ENCODE measurements at places on chromosomes 1 and 21. TPM values are rescaled to one million over a fixed set of nuclear protein-coding genes. Genes with fewer than 3 reads are reported as not detected.

- DNase-seq, result no peak
Measured at GRCh38 chr1:223717695-223718363, 5.5 kb downstream of the CAPN2 start.

GRCh38 chr1:199857516-199857915 lies 170.0 kb upstream of the NR5A2 start:
- no peak for DNase-seq

LCA5L gene
- total RNA-seq, result 1.0 TPM

DNA sequence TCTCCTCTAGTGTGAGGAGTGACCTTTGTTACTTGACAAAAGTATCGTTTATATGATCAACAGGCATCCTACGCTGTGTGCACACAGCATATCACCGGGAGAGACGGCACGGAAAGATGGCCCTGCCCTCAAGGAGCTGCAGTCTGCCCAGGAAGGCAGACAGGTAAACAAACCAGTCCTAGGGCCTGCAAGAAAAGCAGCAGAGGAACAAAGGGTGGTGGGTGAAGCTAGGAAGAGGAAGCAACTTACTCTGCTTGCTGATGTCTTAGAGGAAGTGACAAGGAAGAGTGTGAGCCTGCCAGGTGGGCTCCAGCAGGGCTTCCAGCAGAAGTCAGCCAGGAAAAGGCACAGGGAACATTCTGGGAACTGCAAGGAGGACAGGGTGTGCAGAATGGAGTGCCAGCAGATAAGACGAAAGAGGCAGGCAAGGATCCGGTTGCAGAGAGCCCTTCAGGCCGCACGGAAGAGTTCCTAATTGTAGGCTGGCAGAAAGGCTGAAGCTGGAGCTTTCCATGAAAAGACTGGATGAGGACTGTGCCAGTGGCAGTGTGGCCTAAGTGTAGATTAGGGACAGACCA lies 106.7 kb downstream of the SLC45A1 start:
- DNase-seq, result peak; percentile 71

DNA sequence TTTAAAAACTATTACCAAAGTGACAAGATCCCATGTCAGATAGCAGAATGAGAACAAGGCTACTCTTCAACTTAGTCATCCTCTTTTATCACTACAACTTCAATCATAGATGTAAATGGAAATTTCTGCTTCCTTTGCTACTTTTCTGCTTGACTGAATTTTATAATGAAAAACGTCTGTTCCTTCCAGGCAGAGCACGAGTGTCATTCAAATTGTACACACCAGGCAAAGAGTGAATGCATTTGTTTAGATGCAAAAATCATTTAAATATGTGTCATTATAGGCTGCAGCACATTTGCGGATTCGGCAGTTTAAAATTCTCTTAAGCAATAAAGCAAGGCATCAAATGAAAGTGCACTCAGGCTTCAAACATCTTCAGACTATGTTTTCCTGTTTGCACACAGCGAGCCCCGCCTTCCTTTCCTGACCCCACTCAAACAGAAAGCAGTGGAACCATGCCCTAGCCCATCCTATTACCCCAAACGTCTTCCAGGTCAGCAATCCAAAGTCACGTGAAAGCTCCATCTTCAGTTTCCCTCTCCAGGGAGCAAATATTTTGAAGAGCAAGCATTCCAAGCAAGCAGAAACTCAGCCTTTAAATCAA lies 99.6 kb downstream of the APP start:
- DNase-seq, result peak; percentile 43

KIAA0040 gene
- 14.8 TPM for total RNA-seq

GRCh38 chr1:27787895-27788294 lies 14.9 kb downstream of the STX12 start:
- DNase-seq, result no peak

DNA sequence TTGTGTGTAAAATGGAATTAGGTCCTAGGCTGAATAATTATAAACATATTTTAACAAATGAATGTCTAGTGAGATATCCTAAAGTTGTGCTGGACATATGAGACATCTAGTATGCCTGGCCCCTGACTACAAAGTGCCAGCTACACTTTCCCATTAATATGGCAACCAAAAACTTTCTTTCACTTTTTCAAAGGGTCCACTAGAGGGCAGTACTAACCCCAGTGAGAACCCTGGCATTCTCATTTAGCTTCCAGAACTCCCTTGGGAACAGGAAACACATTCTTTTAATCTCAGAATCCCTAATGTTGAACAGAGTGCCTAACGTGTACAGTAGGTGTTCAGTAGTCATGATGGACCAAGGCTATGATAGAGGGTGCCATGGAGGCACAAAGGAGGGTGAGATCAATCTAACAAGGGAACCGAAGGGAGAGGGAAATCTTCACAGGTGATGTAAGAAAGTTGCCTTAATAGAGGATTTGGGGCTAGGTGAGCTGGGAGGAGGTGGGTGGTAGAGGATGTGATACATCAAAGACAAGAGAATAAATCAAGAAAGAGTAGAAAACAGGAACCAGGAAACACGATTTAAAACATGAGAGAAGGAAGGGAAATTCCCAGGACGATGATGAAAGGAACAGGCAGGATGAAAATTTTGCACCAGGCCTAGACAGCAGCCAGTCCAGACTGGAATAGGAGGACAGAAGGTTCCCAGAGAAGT lies 41.6 kb downstream of the NSL1 start:
- no peak for DNase-seq

- no peak for DNase-seq
Measured at GRCh38 chr1:199163267-199163666, 524.4 kb downstream of the PTPRC start.

GRCh38 chr1:201537891-201538611 lies 876 bp upstream of the NAV1 start:
- no peak for DNase-seq

GRCh38 chr1:203586496-203587081 lies 40.0 kb upstream of the ATP2B4 start:
- DNase-seq, result no peak

TSPEAR gene
- total RNA-seq, result not detected

- no peak for DNase-seq
Measured at GRCh38 chr21:44571296-44571695, 2.2 kb upstream of the KRTAP10-4 start.

DNA sequence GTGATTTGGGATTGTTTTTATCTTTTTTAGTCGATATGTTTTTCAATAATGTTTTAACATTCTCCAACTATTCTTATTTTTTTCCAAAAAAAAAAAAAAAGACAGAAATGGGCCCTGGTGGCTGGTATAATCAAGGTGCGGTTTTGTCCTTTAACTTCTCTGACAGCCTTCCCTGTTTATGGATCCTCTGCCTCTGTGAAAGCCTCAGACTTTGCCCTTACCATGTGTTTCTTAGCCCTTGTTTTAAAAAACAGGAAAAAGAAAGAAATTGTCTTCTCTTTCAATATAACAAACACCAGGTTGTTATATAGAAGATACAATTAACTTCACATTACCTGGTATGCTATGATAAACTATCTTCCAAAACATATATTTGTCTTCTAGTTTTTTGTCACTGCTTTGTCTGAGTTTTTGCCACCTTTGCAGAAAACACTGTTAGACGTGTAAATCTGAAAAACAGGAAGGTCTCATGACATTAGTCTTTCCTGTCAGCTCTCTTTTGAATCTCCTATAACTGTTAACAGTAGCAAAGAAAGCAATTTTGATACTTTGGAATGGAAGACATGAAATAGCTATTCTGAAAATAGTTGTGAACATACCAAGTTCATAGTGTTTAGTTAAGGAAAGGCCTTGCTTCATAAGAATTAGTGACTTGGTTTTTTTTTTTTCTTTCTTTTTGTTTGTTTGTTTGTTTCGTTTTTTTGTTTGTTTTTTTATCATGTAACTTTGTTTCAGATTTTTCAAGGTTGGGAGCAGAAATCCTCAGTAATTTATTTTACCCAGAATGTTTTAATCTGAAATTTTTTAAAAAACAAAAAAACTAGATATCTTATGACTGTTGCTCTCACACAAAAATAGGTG lies 31.7 kb upstream of the CACYBP start:
- no peak for DNase-seq

DNA sequence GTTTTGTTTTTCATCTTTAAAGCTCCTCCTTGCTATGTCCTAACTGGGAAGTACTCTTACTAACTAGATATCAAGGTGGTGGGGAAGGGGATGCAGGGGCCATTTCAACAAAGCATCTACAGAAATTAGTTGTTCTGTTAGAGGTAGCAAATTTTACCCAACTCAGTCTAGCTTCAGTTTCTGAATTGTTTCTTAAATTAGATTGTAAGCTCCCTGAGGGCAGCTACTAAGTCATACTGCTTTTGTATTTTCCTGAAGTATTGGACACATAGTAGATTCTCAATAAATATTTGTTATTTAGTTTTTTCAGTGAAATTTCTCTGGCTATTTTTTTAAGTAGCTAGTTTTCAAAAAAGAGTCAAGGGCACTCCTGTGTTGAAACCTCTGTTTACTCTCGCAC lies 1.8 kb downstream of the UBAP2L start:
- no peak for DNase-seq

DNA sequence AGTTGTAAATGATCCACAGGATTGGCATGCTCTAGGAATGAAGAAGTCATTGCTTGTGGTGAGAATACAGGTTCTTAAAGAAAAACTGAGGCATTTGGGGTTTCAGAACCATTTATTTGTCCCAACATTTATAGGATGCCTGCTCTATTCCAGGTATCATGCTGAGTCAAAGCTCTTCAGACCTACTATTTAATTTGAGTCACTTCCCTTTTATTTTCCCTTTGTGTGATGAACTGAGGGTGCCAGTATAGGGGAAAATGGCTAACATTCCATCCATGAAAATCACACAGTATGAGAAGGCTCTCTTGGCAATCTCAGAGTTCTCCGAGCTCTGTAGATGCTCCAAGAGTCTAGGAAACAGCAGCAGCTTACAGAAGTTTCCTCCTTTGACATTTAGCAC lies 110.4 kb downstream of the RNF220 start:
- no peak for DNase-seq

- no peak for DNase-seq
Measured at GRCh38 chr1:201970334-201971159, 11.9 kb upstream of the RNPEP start.

DNA sequence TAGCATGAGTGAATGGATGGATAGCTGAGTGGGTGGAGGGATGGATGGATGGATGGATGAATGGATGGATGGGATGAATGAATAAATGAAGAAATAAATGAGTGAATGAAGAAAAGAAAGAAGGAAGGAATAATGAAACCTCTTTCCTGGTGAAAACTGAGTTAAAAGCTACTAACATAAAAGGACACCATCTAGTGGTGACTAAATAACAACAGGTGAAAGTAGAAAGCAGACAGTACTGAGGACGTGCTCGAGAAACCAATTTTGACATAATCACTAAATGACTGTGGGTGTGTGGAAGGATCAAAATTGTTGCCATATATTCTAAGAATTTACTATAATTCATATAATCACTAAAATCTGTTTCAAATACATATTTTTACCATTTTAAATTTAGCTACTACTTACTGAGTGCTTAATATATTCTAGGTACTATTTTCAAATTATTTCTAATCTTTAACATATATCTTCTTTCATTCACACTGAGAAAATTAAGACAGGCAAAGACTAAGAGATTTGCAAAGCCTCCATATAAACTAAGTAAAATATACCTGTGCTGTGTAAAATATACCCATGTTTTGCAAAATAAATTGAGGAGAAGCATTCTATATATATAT lies 522.9 kb downstream of the LRRIQ3 start:
- no peak for DNase-seq

Data from left colon (tissue), 2 donors.